ENCODE measurements at places on chromosomes 12 and 14. TPM values are rescaled to one million over a fixed set of nuclear protein-coding genes. Genes with fewer than 3 reads are reported as not detected.

DNA sequence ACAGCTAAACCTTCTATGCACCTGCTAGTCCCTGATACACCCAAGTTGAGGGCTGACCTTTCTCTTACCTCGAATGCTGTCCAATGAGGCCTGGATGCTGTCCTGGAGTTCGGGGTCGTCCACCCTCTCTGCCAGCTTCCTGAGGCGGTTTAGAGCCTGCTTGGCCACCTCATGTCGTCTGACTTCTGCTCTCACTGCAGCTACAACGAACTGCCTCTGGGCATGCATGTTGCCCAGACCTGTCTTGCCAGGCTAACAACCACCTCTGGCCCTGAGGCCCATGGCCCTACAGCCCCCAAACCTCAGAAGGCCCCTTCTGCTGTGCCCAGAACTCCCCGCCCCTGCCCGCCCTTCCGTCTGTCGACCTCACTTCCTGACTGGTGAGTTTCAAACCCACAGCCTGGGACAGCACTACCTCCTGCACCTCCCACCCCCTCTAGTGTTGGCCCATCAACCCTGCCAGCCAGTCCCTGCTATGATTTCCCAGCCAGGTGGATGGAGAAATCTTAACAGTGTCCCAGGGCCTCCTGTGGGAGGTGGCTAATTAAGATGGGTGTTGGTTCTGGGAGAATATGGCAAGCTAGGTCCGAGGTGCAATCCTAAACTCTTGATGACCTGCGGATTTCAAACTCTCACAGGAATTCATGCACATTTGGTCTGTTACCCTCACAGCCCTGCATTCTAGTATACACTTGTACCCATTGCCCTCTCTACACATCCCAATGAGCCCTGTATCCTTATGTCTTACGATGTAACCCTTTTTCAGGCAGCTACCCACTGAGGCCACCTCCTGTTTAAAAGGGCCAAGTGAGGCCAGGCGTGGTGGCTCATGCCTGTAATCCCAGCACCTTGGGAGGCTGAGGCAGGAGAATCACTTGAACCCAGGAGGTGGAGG lies 2.7 kb upstream of the TSPAN31 start:
- peak; percentile 33 for DNase-seq

Gene PUS1
- total RNA-seq = 65.6 TPM

DNA sequence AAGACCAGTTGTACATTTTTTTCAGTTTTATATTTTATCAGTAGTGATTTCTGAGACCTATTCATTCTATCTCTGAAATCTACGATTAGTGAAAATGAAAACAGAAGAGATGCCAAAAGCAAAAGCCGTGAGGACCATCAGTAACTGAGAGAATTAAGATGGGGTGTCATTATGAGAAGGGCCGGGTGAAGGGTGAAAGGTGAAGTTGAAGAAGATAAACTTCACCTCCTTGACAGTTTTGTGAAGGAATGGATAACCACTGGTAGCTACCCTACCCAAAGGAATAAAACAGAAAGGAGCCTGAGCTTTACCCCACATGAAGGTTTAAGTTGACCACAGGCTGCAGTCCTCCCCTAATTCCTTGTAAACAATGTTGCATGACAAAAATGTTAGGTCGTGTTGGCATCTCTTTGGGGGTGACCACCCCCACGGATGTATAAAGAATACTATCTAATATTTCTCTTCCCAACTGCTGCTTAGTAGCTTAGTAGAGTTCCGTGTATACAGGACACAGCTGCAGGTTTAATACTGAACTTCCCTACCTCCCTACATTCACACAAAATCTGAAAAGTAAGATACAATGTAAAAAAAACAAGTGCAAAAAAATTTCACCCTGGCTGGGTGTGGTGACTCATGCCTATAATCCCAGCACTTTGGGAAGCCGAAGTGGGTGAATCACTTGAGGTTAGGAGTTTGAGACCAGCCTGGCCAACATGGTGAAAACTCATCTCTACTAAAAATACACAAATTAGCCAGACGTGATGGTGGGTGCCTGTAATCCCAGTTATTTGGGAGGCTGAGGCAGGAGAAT lies 23.9 kb downstream of the GPR19 start:
- no peak for DNase-seq

DNA sequence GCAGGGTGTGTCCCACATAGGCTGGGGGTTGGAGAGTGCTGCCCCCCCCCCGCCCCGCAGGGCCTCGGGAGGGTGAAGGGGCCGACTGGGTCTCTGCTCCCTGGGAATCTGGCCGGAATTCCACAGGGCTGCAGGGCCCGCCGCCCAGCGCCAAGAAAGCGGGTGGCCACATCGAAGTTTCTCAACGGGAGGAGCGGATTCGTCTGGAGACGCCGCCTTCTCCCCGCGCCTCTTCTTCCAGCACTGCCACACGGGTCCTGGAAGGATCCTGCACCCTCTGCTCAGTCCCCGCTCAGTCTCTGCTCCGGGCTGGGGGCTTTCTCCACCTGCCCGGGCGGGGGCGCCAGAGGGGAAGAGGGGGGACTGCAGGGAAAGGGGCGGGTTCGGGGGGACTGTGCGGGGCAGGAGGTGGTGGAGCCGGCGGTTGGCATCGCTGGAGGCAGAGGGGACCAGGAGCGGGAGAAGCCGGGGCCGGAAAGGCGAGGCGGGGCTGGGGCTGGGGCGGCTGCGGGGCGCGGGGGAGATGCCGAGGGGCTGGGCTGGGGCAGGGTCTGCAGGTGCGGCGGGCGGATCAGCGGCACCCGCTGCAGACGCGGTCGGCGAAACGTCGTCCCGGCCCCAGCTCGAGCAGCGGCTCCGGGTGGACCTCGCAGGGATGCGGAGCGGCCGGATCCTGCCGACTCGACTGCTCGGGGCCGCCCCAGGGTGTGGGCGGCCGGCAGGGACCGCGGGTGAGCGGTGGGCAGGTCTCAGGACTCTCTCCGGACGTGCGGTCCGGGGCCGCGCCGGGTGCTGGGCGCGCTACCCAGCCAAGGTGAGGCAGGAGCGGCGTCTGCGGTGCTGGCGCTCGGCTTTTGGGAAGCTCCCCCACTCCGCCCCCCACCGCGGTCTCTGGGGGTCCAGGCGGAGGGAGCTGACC lies 811.4 kb upstream of the TMEM132C start:
- DNase-seq = no peak

Gene SPX
- total RNA-seq = 6.4 TPM

DNA sequence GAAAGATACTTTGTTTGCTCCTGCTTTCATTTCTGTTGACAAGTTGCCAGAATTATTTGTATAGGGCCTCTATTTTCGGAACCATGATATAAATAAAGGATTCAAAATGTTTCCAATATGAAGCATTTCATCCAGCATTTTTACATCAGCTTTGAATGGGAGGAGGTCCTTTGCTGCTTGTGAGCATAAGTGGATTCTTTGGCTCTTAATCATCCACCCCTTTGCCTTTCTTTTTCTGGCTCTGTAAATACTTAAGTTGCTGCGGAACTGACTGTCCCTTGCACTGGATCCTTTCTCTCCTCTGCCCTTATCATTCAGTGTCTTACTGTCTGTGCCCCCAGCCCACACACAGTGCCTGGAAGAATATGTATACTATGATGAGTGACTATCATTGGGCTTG lies 357.3 kb upstream of the RGS6 start:
- peak; percentile 15 for DNase-seq

DNA sequence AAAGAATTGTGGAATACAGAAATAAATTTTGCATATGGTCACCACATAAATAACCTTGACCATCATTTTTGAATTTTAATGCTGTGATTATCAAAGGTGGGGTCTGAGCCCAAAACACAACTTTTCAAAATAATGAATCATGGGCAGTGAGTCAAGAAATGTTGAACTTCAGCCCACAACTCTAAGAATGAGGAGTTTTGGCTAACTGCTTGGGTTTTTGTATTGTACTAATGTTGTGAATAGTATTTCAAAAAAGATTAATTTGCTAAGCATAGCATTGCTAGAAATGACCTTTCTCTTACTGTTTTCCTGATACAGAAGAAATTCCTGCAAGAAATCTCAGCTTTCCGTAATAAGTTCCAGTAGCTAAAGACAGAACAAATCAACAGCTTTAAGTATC lies 24.4 kb upstream of the YARS2 start:
- no peak for DNase-seq

DNA sequence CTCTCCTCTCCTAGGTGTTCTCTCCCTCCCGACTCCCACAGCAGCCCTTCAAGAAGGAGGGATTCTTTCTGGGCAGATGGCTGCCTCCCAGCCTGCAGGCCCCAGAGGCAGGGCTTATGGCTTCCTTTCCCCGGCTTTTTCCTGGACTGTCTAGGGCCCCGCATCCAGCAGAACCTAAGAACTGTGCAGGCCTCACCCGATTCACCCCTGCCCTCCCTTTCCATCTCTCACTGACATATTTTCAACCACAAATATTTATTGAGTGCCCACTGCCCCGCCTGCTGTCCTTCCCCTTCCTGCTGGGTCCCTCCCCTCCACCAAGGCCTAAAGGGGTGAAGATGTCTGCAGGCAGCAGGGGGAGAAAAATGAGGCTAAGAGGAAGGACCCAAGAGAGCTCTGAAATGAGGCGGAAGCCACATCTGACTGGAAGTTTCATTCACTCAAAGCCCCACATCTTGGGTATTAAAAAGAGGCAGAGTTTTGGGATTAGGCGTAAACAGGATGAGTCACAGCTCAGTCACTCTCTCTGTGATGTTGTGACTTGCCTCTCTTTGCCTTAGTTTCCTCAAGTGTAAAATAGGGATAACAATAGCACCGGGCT lies 2.9 kb downstream of the SCNN1A start:
- peak; percentile 83 for DNase-seq

GRCh38 chr12:93592641-93593406 lies 20.3 kb downstream of the SOCS2 start:
- no peak for DNase-seq

Gene TAMALIN
- total RNA-seq = 3.7 TPM
